ENCODE measurements at places on chromosomes 2 and 18. TPM values are rescaled to one million over a fixed set of nuclear protein-coding genes. Genes with fewer than 3 reads are reported as not detected.

DNA sequence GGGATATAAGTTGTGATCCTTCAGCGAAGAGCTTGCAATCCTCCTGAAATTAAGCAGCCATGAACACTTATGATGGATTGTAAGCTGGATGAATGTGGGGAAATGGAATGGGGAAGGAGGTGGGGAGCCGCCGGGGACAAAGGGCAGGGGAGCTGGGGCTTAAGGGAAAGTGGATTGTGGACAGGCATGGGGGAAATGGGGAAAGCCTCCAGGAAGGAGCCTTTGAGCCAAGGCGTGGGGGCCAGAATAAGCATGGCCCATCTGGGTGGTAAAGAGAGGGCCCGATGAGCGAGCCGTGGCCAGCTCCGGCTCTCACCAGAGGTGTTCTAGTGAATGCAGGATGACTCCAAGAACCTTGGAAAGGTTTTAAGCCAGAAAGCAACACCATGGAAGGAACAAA is 124.0 kb downstream of the SMAD7 start:
- no peak for DNase-seq

- peak; percentile 64 for DNase-seq
Measured at GRCh38 chr2:160278879-160279177, 78.8 kb upstream of the ITGB6 start.

GRCh38 chr2:55268288-55268906 is 634 bp downstream of the MTIF2 start:
- DNase-seq, result peak; percentile 28

DNA sequence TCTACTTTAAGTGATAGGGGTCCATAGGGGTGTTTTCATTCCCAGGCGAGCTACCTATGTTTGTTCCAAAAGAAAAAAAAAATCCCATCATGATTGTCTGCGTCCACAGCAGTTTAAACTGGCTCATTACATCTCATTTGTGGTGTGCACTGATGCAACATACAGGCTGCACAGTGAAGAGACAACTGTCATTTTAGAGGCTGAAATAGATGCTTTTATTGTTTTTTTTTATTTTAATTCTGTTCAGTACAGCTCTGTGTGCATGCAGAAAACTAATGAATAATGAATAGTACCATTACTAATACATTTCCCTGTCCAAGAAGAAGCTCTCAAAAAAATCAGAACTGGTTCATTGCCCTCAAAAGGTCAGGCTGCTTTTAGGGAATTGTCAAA is 92.8 kb upstream of the ZNF516 start:
- no peak for DNase-seq

DNA sequence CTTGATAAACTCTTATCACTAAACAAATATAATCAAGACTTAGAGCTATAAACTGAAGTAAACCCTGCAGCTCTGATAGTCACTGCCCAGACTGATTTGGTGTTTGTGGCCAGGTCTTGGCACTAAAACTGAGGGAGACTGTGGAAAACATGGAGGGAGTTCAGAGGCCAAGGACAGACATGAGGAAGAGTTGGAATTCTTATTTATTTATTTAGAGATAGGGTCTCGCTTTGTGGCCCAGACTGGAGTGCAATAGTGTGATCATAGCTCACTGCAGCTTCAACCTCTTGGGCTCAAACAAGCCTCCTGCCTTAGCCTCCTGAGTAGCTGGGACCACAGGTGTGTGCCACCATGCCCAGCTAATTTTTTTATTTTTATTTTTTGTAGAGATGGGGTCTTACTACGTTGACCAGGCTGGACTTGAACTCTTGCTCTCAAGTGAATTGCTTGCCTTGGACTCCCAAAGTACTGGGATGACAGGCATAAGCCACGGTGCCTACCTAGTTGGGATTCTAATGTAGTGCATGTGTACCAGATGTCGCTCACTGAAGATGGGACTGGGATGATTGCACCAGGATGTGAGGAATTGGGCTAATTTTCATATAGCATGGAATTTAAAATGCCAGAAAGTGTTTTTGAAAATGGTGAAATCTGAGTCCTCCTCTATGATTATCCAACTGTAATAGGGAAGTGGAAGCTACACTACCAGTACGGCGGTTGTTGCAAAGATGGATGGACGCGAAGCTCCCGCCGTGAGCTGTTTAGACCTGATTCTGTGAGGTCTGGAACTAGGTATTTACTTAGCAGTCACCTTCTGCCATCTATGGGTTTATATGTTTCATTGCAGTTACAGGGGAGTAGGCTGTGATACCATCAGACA is 52.7 kb upstream of the CTLA4 start:
- peak; percentile 78 for DNase-seq

- peak; percentile 48 for DNase-seq
Measured at GRCh38 chr2:27720004-27720551, 51.4 kb upstream of the MRPL33 start.

- no peak for DNase-seq
Measured at GRCh38 chr2:207067473-207067872, 98.3 kb downstream of the KLF7 start.

- DNase-seq, result no peak
Measured at GRCh38 chr2:112636605-112637288, 9.0 kb upstream of the SLC20A1 start.

GRCh38 chr18:12744103-12744502 is 41.3 kb downstream of the PSMG2 start:
- peak; percentile 80 for DNase-seq

GRCh38 chr18:56305583-56305982 is 332.8 kb downstream of the TXNL1 start:
- DNase-seq, result no peak

- DNase-seq, result no peak
Measured at GRCh38 chr2:186349508-186349907, 136.6 kb upstream of the ZC3H15 start.

DNA sequence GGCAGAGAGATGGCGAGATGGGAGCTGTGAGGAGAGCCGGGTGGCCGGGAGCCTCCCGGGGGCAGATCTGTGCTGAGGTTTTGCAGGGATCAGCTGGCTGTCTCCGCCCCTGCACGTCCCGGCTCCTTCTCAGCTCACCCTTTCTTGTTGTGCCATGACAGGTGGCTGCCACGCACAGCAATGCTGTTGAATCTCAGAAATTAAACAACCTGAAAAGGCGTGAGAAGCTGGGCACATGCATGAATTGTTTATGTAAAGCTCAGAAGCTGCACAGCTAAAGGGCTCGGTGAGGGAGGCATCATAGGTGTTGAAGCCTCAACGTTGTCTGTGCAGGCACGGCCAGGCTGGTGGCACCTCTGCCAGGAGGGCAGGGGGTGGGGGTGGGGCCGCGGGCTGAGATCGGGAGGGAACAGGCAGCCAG is 858 bp upstream of the RTP5 start:
- DNase-seq, result no peak

DNA sequence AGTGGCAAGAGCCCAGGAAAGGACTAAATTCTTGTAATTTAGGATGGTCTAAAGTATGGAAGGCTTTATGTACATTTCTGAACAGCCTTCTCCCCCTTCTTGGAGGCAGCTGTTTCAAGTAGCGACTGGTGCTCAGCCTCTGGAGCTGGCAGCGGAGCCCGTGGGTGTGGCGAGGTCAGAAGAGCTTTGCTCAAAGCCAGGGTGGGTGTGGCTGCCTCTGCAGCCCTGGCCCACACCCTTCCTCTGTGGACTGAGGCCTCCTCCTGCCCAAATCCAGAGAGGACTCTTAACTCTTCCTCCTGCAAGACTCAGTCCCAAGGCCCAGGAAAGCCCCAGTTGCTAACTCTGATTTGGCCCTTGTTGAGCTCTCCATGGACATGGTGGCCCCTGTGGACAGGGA is 202.1 kb upstream of the REV1 start:
- DNase-seq, result no peak

DNA sequence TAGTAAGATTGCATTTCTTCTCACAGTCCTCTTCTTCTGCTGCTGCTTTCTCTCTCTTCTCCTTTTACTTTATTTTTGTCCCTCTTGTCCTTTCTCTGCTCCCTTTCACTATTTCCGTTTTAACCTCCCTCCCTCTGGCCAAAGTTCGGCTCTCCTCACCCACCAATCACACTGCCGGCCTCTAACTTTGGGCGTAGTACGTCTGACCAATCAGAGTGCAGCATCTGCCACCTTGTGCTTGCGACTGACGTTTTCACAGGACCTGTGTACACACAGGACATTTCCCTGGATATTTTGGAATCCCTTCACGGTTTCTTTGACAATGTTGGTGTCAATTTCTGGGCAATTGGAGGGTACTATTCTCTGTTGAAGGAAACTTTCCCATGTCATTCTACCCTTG is 22.6 kb upstream of the ICOS start:
- DNase-seq, result no peak

DNA sequence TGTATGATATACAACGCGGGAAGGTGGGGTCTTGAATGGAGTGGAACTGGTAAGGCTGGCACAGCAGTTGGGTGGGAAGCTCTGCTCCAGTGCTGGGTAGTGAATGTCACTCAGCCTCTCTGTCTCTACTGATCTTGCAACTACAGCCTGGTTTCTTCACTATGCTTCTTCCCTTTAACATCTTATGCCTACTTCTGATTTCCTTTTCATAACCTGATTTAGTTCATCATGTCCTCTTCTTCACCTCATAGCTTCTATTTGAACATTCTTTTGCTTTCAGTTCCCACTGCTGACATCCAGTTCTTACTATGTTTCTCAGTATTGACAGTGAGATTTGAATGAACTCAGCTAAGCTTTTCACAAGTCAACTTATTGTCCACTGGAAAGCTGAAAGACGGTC is 286.2 kb downstream of the ARL6IP6 start:
- no peak for DNase-seq

DNA sequence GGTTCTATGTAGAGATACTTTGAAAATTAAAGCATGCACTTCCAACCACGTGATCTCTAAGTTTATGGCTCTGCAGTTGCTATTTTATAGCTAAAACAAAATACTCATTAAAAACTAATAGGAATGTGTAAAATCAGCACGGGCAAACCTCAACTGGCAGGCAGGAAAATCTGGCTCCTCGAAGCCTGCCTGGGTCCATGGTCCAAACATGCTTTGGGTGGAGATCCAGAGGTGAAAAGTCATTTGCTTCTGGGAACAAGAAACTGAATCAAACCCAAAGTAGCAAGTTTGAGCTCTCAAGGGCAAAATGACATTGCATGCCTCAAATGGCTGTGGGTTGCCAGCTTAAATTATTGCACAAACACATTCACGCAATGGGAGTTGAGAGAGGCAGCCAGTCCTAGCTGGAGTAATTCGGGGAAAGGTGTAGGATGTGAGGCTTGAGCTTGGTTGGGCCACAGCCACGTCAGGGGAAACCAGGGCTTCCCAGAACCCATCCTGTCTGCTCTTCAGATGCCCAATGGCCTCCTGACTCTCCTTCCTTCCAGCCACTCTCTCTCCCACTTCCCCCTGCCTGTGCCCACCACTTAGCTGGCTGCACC is 75.2 kb upstream of the LCLAT1 start:
- DNase-seq, result no peak

DNA sequence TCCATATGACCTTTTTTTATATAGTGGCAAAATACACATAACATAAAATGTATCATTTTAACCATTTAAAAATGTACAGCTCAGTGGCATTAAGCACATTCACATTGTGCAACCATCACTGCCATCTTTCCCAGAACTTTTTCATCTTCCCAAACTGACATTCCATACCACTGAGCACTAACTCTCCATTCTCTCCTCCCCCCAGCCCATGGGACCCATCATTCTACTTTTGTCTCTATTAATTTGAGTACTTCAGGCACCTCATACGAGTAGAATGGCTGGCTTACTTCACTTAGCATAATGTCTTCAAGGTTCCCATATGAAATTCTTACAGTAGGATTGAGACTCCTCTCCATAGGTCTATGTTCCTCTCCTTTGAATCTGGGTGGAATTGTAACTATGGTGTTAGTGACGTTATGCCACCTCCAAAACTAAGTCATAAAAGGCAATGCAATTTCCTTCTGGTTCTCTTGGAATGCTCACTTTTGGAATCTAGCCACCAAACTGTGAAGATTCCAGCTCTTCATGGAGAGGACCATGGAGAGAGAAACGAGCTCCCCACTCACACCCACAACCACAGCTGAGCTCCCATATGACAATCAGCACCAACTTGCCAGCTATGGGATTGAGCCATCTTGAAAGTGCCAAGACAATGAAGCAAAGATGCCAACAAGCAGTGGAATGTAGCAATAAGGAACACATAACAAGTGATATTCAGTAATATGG is 9.8 kb upstream of the DNAJC27 start:
- DNase-seq, result no peak

GRCh38 chr2:160075171-160075570 is 12.8 kb upstream of the PLA2R1 start:
- no peak for DNase-seq

GRCh38 chr2:99729104-99730025 is 239.5 kb upstream of the REV1 start:
- DNase-seq, result no peak

DNA sequence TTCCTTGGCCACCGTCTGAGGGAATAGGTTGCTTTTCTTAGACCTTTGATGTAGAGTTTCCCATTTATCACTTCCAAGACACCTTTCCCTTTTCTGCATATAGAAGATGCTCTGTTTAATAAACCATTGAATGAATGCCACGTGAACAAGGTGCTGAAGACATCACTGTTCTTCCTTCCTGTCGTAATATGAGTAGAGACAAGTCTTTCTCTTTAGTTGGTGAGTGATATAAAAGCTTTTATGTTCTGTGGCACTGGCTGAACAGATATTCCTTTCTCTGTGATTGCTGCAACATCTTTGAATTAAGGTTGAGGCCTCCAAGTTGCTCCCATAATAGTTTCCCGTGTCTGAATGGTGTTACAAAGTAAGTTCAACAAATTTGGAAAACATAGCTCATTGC is 38.7 kb downstream of the TTC39C start:
- peak; percentile 91 for DNase-seq

DNA sequence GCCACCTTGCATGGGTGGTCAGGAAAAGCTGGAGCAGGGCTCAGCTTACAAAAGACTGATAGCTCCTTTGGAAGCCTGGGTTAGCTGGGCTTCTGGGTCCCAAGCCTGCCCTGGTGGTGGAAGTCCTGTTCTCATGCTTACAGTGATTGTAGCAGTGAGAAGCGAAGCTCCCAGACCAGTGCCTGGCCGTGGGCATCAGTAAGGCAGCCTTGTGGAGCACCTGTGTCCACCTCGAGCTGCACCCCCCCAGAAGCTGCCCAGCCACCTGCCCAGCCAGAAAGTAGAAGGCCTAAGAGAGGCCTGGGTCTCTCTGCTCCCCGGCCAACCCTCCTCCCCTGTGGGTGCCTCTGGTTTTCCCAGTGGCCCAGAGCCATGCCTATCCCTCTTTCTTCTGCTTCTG is 10.5 kb downstream of the GLI2 start:
- DNase-seq, result no peak

GRCh38 chr2:110770404-110770958 is 38.1 kb downstream of the ACOXL start:
- no peak for DNase-seq

DNA sequence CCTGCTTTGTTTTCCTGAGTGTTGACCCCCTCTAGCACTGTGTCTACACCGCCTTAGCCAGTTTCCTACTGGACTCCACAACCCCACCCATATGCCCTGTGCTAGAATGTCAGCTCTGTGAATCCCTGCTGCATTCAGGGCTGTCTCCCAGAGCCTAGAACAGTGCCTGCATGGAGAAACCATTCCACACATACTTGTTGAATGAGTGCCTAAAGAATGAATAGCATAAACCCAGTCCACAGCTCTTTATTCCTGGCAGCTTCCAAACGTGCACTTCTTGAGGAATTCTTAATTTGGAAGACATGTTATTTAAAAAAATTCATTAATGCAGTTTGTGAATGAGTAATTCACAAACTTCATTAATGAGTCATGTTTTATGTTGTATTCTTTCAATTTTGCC is 6.5 kb upstream of the NAPG start:
- no peak for DNase-seq

The DPYSL5 gene
- not detected for total RNA-seq

The GDF7 gene
- 0.75 TPM for total RNA-seq

The POLE4 gene
- 77.4 TPM for total RNA-seq

The AQP12B gene
- total RNA-seq, result not detected

The ITGB6 gene
- total RNA-seq, result 0.03 TPM

The PDE1A gene
- total RNA-seq, result not detected

The TBR1 gene
- not detected for total RNA-seq

All from SK-MEL-5 (cell line).